ENCODE measurements at places on chromosomes 2 and 18.

GRCh38 chr18:25469489-25469888 lies 117.5 kb upstream of the ZNF521 start:
- no peak for DNase-seq

DNA sequence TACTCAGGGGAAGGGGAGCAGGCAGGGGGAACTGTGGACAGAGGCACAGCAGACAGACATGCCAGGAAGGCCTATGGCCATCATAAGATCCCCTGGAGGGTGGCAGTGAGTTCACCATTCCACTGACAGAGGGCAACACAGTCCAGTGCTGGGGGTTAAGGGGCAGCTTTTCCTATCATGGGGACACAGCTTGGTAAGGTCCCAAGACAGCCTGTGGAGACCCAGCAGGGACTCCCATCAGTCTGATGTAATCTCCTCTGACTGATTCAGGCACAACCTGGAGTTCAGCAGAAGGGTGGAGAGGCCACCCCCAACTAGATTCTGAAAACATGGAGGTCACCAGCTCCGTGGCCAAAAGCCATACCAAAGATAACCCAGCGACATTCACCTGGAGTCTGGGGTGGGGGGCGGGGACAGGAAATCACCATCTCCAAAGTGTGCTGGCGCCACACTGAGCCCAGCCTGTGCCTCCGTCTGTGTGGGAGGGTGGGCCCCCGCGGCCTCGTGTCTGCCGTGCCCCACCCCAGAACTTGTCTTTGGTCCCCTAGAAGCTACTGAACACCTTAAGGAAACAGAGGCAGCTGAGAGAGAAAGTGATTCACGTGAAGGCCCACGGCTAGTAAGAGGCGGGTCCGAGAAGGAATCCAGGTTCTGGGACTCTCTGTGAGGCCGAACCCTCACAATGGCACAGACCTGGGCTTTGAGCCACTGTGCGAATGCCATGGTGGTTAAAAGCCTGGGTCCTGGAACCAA lies 28.6 kb downstream of the DNMT3A start:
- DNase-seq, result no peak

- DNase-seq, result no peak
Observed at GRCh38 chr2:120954939-120955338, 219.3 kb downstream of the GLI2 start.

- no peak for DNase-seq
Observed at GRCh38 chr2:170180031-170180566, 2.2 kb downstream of the MYO3B start.

DNA sequence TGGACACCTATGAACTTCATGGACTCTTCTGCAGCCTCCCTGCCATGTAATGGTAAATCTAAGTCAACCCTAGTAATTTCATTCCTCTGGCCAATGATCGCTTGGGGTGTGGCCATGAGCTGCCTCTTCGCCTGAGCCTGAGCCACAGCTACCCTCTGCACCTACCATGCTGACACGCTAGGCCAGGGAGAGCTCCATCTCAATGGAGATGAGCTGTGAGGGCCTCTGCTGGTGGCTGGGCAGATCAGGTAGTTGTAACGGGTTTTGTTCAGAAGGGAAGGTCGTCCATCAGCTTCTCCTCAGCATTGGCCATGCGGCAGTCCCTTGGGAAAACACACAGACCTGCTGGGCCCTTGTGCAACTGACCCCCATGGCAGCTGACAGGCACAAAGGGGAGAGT lies 24.4 kb downstream of the MPHOSPH10 start:
- DNase-seq, result peak; percentile 62

- no peak for DNase-seq
Observed at GRCh38 chr2:220572385-220572784, 945.0 kb downstream of the SLC4A3 start.
